ENCODE measurements at places on chromosomes 1 and 21.

DNA sequence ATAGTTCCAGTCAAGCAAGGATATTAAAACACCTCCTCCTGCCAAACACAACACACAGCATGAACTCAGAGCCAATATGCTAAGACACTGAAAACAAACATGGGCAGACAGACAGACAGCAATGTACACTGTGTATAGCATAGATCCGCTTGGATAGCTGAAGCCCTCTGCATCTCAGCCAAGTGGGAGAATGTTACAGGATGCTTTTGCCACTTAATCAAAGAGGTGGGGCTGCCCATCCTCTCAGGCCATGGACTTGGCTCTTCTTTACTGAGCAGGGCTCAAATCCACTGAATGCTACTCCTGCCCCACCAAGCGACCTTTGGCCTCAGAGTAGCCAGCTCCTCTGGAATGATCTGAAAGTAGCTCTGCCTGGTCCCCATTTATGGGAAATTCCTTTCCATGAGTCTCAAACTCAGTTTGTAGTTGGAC, 64.7 kb upstream of the NGF start:
- no peak for DNase-seq

DNA sequence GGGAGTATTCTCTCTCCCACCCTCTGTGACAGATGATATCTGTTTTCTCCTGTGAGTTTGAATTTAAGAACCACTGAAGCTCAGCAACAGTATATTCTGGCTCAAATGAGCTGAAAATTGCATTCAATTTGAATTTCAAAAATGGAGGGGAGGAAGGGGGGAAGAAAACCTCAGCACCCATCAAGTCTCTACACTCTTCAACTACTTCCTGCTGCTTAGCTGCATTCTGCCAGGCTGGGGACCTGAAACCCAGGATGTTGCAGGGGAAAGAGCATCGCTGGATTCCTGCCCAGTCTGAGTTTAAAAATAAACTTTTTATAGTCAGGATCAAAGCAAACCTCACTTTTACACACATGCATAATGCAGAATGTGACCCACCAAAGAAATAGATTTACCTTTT, 214.3 kb upstream of the ESRRG start:
- DNase-seq = no peak

DNA sequence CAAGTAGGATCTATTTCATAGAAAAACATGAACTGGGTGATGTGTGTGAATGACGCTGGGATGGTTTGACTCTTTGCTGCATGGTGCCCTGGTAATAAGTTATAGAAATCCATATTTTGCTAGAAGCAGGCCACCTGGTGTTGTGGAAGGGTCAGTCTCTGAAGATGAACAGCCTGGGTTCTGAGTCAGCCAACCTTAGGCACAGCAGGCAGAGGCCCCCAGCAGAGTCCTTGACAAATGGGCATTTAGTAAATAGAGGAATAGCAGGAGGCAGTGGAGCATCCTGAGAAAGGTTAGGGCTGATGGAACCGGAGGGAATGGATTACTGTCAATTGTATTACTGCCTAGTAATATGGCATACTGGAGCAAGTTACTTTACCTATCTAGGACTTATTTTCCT, 20.9 kb downstream of the FGGY start:
- no peak for DNase-seq

DNA sequence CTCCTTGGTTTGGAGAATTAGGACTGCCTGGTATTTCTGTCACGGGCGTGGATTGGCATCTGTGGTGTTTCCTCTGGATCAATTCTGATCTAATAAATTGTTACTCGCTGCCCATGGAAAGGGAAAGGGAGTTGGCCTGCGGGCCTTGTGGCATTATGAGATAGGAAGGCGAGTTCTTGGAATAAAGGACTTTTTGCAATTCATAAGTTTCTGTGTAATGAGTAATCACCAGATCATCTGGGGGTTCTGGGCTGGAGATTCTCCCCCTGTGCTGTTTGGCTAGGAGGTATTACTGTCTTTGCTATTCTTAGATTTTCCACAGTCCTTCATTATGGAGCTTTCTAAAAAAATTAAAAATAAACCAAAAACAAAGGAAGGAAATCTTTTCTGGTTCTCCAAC, 315.9 kb downstream of the CAMTA1 start:
- no peak for DNase-seq

GRCh38 chr1:31936278-31936980, 1.7 kb downstream of the PTP4A2 start:
- no peak for DNase-seq

- DNase-seq = no peak
These were observed 86.5 kb upstream of the ATP1A1 start for GRCh38 chr1:116286541-116286971.

GRCh38 chr1:55232448-55233144, 17.4 kb upstream of the USP24 start:
- no peak for DNase-seq

DNA sequence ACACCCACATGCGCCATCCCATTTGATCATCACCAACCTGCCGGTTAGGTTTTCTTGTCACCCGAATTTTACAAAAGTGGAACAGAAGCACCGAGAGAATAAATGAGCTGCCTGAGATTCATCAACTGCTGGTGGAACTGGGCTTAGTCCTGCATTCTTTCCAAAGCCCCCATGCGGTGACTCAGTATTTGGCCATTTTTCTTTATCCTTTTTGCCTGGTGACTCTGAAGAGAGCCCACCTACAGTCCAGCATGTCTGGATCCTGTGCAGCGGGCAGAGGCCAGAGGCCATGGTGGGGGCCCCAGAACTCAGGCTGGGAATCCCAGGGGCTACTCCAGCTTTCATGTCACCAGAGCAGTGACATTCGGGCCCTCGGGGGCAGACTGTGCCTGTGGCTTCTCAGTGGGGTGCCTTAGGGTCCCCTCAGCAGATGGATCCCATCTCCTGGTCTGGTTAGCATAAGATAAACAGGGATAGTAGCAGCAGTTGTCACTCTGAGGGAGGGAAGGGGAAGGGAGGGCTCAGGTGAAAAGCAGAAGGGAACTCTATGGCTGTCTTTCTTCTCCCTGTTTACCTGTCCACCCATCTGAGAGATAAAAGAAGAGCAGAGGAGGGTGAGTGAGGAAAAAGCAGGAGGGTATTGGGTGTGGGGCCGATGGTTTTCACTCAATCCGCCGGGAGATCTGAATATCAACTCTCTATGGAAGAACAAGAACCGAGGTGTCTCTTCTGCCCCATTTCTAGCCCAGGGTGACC, 63.2 kb downstream of the KIF26B start:
- DNase-seq = no peak

DNA sequence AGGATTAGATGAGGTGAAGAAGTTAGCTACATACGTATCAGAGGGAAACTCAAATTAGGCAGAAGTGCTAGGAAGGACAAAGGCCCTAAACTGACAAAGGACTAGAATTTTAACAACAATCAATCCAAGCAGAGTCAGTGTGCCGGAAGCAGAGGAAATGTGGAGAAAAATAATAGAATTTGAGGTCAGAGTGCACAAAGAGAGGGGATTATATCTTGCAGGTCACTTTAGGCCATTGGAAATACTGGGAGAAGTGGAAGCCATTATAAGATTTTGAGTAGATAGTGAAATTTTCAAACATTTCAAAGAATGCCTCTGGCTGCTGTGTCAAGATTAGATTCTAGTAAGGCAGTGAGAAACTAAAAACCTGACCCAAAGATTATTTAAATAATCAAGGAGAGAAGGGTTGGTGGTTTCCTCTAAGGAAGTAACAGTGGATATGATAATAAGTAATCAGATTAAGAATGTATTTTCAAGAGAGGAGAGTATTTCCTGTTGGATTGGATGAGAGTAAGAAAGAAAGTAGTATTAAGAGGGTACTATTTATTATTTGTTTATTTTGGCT, 889.2 kb upstream of the NCAM2 start:
- DNase-seq = peak; percentile 78

DNA sequence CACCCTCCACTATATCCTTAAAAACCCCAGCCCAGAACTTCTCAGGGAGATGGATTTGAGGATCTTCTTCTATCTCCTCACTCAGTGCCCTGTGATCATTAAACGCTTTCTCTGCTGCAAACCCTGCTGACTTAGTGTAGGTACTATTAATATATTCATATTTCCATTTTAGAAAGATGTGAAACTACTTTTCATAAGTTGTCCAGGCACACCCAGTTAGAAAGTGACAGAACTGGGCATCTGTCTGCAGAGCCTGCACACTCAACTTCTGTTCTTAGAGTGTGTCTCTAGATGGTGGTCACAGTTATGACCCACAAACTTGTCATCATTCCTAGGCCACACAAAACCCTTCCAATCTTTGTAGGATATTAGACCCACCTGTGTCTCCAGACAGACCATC, 55.0 kb downstream of the FCRL5 start:
- no peak for DNase-seq

- no peak for DNase-seq
These were observed 42.5 kb downstream of the NME7 start for GRCh38 chr1:169325117-169325516.

DNA sequence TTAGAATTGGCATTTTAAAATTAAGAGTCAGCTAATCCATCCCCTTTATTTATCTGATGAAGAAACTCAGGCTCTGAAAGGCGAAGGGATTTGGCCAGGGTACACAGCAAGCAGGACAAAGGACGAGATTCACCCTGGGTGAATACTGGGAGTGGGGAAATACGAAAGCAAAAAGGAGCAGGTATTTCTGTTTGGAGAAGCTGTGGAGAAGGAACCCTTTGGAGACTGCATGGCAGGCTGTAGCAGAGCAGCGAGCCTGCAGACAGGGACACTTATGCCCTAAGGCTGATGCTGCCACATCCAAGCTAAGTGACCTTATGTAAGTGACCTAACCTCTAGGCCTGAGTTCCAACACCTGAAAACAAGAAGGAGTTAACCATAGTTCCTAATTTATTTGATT, 207.2 kb upstream of the C1orf87 start:
- DNase-seq = no peak

GRCh38 chr1:3984586-3984985, 84.5 kb upstream of the C1orf174 start:
- DNase-seq = no peak

DNA sequence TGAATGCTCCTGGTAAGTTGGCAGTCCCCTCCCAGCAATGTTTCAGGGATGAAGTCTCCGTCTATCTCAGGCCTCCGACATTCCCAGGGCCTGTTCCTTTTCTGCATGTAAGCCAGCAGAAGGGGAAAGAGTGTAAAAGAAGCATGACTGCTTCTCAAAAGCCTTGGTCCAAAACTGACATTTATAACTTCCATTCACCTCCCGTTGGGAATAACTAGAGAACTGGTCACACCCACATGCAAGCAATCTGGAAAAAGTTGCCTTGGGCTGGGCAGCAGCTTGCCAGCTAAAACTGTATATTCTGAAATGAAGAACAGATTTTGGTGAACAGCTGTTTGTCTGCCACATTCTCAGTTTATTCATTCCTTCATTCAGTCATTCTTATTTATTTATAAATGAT, 24.2 kb upstream of the NPL start:
- DNase-seq = no peak

GRCh38 chr1:88104886-88105285, 579.2 kb upstream of the PKN2 start:
- no peak for DNase-seq

- DNase-seq = no peak
These were observed 41.3 kb downstream of the PIK3C2B start for GRCh38 chr1:204453141-204453772.

DNA sequence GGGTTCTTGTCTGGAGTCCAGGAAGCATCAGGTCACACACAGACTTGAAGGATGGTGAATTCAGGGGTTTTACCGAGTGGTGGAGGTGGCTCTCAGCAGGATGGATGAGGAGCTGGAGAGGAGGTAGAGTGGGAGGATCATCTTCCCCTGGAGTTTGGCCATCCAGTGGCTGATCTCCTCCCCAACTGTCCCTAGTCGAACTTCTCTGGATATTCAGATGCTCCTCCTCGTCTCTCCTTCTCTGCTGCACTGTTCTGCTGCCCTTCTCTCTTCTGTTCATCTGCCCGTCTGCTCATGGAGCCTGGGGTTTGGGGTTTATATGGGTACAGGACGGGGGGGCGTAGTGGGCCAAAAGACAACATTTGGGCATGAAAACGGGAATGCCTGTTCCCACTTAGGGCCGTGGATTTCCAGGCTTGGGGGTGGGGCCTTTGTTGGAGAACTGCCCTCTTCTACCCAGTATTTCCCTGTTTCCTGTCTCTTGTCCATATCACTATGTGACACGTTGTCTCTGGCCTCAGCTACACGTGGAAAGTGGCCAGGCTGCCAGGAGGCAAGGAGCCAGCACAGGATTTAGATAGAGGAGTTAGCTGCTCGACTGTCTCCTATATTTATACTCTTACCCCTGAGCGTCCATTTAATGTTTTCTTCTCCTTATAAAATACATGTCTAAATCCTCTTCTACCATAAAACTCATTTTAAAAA, 76.7 kb downstream of the SIPA1L2 start:
- DNase-seq = no peak

DNA sequence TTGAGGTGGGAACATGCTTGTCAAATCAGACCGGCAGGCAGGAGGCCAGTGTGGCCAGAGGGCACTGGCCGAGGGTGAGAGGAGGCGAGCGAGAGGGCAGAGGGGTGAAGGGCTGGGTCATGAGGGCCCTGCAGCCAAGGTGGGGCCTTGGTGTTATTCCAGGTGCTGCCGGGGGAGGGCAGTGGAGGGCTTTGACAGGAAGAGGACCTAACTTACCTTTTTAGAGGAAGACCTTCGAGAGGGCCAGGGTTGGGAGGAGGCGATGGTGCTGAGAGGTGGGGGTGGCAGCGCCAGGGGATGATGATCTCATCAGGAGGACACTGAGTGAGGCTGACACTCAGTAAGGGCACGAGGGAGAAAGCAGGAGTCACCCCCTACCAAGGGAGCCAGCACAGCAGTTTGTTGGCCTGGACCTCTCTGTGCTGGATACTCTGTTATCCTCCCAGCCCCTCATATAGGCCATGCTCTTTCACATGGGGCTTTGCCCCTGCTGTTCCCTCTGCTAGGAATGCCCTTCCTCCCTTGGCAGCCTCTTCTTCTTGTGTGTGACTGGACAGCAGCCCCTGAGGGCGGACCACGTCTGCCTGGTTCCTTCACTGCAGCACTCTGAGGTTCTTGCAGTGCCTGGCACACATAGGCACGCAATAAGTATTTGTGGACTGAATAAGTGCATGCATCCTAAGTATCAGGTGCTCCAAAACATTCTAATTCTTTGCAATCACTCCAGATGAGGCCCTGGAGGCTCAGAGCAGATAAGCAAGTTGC, 7.5 kb upstream of the TTC22 start:
- DNase-seq = no peak

GRCh38 chr1:214801191-214801590, 198.2 kb downstream of the CENPF start:
- DNase-seq = no peak

DNA sequence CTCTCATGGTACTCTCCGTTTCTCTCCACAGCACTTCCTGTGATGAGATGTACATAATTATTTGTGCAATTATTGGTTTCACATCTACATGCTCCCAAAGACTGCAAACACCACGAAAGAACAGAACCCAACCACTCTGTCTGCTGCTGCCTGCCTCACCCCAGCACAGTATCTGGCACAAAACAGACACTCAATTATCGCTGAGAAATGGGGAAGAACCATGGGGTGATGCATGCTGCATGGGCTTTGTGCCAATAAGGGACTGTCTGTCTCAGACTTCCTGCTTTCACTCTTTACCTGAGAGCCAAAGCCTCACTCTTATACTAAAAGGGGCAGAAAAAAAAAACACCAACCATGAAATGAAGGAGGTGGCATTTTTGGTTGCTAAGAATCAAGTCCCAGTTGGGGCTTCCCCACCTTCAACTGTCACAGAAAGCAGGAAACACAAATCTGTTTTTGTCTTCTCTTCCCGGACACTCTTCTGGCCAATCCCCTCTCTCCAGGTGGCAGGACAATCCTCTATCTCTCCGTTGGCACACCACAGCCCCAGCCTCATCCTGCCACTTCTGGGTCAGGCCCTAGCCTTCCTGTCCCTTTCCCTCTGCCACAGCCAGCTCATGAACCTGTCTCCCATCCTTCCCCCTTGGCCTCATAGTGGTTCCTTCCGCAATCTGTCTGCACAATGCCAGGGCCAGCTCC, 82.0 kb downstream of the TGFBR3 start:
- no peak for DNase-seq
